Activated CD4-positive, alpha-beta T cell treated with anti-CD3 and anti-CD28 coated beads, Interleukin-2, amount 50 U/mL, for 48 hours (primary cell): ENCODE measurements at places on chromosomes 1 and 21.

DNA sequence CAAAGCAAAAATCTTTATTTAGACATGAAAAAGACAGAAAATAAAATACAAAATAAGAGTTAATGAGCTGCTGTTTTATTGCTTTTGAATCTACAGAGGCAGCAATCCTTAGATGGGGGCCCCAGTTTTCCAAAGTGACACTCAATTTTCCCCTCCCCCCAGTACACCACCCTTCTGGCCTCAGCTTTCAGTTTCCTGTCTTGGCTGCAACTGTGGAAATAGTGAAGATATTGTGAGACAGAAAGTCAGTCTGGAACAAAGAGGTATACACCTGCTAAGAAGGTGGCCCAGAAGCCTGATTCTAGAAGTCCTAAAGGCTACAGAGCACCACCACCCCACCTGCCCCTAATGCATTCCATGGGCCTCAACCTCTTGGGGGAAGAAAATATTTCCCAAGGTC is 1.1 kb upstream of the MTMR11 start:
- no peak for DNase-seq

DNA sequence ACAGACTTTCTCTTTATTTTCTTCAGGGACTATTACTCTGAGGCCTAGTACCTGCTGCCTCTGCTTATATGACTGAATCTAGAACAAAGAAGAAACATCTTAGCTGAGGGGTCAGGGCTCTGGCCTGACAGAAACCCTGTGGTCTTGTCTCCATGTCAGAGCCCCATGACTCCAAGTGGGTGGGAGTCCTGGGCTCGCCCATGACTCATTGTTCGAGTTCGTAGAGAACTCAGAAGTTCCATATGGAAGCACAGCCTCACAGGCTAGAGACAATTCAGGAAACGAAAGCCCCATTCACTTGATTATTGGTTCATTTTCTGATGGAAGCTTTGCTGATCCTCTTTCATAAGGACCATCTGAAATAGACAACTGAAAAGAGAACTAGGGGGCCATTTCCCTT is 73.2 kb downstream of the CD58 start:
- DNase-seq: no peak

- DNase-seq: no peak
Observed at GRCh38 chr1:222697826-222698225, 14.5 kb downstream of the AIDA start.

DNA sequence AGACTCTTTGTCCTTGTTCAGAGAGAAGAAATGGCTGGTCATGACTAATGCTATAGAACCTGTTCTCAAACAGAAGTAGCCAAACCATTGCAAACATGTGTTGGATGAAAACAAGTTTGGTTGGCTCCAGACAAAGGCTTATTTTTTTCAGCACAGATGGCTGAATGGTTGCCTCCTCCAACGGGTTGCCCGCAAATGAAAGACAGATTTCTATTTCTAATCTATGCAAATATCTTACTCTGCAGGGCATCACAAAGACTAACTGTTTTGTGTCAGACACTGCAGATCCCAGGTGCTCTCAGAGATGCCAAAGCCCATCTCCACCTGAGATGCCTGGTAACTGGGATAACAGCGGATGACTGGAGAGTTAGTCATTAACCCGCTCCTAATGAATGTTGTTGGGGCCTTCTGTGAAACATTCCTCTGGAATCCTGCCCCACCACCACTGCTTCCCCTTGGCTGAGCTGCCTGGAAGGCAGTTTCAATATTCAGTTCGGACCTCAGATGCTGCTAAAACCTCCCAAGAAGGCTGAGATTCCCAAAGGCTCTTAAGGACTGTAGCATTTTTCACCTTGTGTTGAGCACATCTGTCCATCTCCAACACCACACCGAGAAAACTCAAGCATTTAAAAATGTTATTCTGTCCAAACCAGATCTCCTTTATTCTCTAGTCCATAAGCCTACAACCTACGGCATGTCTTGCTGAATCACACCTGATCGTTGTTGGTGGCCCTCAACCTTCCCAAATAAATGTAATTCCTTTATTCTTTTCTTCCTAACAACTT is 104.4 kb downstream of the PTPN14 start:
- no peak for DNase-seq

DNA sequence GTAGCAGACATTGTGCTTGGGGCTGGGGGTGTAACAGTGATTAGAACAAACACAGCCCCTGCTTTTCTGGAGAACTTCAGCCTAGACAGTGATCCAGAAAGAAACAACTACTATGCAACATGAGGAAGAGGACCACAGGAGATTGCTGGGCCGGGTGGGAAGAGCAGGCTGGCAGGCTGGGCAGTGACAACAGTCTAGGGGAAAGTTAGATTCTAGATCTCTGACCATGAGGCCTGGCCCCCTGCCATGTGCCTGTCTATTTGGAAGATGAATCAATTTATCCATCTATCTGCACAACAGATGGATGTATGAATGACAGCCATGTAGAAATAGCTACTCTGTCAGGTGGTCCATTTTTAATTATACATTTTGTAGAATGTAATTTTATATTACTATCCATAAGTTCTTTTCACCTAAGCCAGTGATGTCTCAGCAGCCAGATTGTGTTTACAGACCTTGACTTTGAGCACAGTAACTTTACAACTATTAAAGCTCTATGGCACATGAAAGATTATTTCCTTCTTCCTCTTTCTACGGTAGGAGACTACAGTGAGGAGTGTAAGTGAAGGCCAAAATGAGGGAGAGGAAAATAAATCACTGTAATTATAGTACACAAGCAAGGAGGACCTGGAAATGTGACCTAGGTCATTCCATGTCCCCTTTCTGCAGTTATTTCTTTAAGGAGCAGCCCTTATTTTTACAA is 15.5 kb downstream of the CLIC6 start:
- no peak for DNase-seq

DNA sequence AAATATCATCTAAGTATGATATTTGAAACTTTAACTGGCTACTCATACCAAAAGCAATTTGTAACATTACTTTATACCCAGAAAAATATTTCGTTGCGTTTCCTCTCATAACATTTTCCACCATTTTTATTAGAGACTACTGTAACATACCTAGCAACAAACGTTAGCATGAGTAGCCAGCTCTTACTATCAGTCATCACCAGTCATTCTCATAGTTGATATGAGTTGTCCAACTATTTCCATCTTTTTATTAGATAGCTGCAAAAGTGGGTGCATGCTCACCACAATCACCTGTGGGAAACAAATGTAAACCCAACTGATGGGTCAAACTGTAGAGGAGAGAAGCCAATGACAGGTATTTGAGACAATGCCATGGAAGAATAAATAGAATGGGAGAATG is 114.6 kb downstream of the AKT3 start:
- DNase-seq: no peak

- no peak for DNase-seq
Observed at GRCh38 chr1:230661976-230662375, 19.7 kb downstream of the COG2 start.

GRCh38 chr1:27935721-27936120 is 921 bp downstream of the SMPDL3B start:
- no peak for DNase-seq
